Aorta (tissue), 5 donors: ENCODE measurements at places on chromosomes 6 and 20. TPM values are rescaled to one million over a fixed set of nuclear protein-coding genes. Genes with fewer than 3 reads are reported as not detected.

DNA sequence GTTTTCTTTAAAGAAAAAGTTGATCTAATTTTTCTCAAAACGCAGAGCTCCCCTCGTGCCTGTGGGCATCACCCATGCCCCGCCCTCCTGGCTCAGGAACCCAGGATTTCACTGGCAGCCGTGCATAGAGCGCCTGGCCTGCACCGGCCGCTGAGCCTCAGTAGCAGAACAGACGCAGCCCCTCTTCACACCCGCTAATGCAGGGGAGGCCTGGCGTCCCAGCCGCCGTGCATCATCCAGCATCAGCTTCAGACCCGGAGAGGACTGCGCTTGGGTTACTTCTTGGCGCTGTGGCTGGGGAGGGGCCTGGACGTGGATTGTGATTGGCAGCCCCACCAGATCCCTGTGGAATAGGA lies 18.1 kb downstream of the RBM38 start:
- no peaks in the 10 kb centered on the region for H3K4me1 ChIP-seq
- H3K4me3 ChIP-seq, result no peak overlapping the region
- no peak for DNase-seq
- no peaks in the 10 kb centered on the region for H3K27me3 ChIP-seq
- peaks cover 4% of the 10 kb centered on the region for H3K36me3 ChIP-seq
- no peak overlapping the region for H3K27ac ChIP-seq

Gene CYP39A1
- total RNA-seq, result 4.2 TPM

Gene LIN28B
- not detected for total RNA-seq

GRCh38 chr6:6556161-6556737 lies 32.3 kb upstream of the LY86 start:
- no peaks in the 10 kb centered on the region for H3K36me3 ChIP-seq
- peaks cover 3% of the 10 kb centered on the region for H3K27me3 ChIP-seq
- DNase-seq, result no peak
- H3K4me3 ChIP-seq, result no peak overlapping the region
- H3K27ac ChIP-seq, result no peak overlapping the region
- no peaks in the 10 kb centered on the region for H3K4me1 ChIP-seq

Gene STMND1
- not detected for total RNA-seq

DNA sequence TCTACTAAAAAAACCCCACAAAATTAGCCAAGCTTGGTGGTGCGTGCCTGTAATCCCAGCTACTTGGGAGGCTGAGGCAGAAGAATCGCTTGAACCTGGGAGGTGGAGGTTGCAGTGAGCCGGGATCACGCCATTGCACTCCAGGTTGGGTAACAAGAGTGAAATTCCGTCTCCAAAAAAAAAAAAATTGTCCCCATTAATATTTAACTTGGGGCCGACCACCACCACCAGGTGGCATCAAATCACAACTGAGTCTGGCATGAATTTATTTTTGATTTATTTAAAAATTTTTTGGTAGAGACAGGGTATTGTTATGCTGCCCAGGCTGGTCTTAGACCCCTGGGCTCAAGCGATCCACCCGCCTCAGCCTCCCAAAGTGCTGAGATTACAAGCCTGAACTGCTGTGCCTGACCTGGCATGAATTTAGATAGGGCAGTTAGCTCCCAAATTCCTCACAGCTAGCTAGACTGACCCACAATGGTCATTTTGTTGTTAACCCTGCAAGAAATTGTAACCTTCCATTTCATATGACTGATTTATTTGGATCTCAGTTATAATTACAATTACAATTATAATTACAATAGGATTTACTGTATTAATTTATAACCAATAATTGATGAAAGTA lies 17.1 kb upstream of the BEND3 start:
- H3K4me3 ChIP-seq, result no peak overlapping the region
- H3K27ac ChIP-seq, result no peak overlapping the region
- H3K4me1 ChIP-seq, result no peaks in the 10 kb centered on the region
- no peaks in the 10 kb centered on the region for H3K36me3 ChIP-seq
- no peaks in the 10 kb centered on the region for H3K27me3 ChIP-seq
- no peak for DNase-seq

- no peak overlapping the region for H3K27ac ChIP-seq
- no peak for DNase-seq
- no peaks in the 10 kb centered on the region for H3K4me1 ChIP-seq
- H3K27me3 ChIP-seq, result no peaks in the 10 kb centered on the region
- no peak overlapping the region for H3K4me3 ChIP-seq
- H3K36me3 ChIP-seq, result no peaks in the 10 kb centered on the region
Observed at GRCh38 chr6:66717801-66718200, 1010.8 kb upstream of the EYS start.

Gene MAP3K7
- 24.8 TPM for total RNA-seq

- H3K4me3 ChIP-seq, result no peak overlapping the region
- no peak overlapping the region for H3K27ac ChIP-seq
- no peaks in the 10 kb centered on the region for H3K36me3 ChIP-seq
- no peaks in the 10 kb centered on the region for H3K27me3 ChIP-seq
- DNase-seq, result no peak
Observed at GRCh38 chr20:973785-974194, 28.3 kb downstream of the RSPO4 start.

DNA sequence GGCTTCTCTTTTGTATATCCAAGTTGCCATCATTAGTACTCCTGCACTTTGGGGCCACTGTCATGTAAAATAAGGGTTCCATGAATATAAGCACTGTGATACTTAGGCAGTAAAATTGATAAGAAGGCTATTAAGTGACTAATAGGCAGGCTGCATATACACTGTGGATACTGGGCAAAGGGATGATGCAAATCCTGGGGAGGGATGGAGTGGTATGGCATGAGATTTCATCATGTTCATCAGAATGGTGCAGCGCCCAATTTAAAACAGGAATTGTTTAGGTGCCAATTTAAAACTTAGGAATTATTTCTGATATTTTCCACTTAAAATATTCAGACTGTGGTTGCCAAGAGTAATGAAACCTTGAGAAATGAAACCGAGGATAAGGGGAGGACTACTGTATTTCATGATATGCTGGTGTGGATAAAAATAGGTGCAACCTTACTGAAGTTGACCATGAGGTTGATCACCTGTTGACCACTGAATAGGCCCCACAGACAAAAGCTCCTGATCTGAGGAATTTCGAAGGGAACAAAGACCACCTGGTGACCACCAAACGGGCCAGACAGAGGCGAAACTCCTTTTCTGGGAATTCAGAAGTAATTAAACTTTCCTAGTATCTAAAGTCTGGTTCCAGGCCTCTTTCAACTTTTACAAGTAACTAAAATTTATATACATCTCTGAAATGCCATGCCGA lies 4.9 kb upstream of the TRIM39 start:
- no peak for DNase-seq
- H3K4me1 ChIP-seq, result no peaks in the 10 kb centered on the region
- H3K4me3 ChIP-seq, result no peak overlapping the region
- no peaks in the 10 kb centered on the region for H3K36me3 ChIP-seq
- H3K27ac ChIP-seq, result no peak overlapping the region

- no peaks in the 10 kb centered on the region for H3K27me3 ChIP-seq
- no peak overlapping the region for H3K27ac ChIP-seq
- no peaks in the 10 kb centered on the region for H3K36me3 ChIP-seq
- no peaks in the 10 kb centered on the region for H3K4me1 ChIP-seq
- no peak overlapping the region for H3K4me3 ChIP-seq
- no peak for DNase-seq
Observed at GRCh38 chr20:16106191-16106849, 466.9 kb downstream of the KIF16B start.

- no peaks in the 10 kb centered on the region for H3K36me3 ChIP-seq
- no peak overlapping the region for H3K27ac ChIP-seq
- no peaks in the 10 kb centered on the region for H3K27me3 ChIP-seq
- DNase-seq, result no peak
- H3K4me1 ChIP-seq, result no peaks in the 10 kb centered on the region
Observed at GRCh38 chr6:105619971-105620741, 217.3 kb upstream of the PREP start.

GRCh38 chr6:41122373-41122772 lies 31.8 kb downstream of the TREML1 start:
- no peaks in the 10 kb centered on the region for H3K4me1 ChIP-seq
- peaks cover 3% of the 10 kb centered on the region for H3K36me3 ChIP-seq
- DNase-seq, result no peak
- no peak overlapping the region for H3K27ac ChIP-seq
- H3K27me3 ChIP-seq, result no peaks in the 10 kb centered on the region

Gene APCDD1L
- total RNA-seq, result 14.6 TPM

Gene AVP
- total RNA-seq, result not detected
